Stimulated activated CD4-positive, alpha-beta T cell treated with anti-CD3 and anti-CD28 coated beads, Interleukin-15, amount 100 ng/mL, for 24 hours (primary cell): ENCODE measurements at places on chromosomes 7 and 10.

GRCh38 chr7:41916450-41916927 lies 213.6 kb upstream of the INHBA start:
- no peak for DNase-seq

DNA sequence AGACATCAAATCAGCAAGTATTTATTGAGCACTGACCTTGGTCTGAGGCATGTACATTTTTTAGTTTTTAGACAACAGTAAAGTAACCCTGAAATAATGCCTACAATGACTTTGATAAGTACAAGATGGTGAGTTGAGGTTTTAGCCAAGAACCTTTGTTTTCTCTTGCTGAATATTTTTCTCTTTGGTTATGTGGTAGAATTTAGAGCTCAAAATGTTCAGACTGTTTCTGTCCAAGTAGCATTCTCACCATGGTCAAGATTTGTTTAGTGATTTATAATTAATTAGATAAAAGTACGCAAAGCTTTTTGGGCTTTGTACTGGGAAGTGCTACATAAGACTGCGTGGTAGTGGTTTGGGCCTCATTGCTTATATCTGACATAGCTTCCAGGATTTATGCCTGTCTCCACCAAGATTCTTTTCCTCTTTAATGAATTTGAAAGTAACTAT lies 102.4 kb downstream of the KAT6B start:
- DNase-seq: no peak

DNA sequence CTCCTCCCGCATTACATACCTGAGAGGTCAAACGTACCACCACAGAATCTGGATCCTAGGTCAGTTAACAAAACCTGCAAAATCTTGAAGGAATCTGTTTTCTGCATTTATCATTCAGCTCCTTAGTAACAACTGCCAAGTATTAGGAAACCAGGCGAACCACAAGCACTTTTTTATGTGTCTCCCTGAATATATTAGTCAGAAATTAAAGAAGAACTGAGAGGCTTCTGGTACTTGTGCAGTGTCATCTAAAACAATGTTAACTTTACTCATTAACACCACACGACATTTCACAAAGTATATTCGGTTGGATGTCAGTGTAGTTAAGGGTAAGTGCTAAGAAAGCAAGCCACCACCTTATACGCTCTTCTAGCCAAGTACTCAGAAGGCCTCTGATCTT lies 2.5 kb downstream of the CCDC6 start:
- DNase-seq: no peak

DNA sequence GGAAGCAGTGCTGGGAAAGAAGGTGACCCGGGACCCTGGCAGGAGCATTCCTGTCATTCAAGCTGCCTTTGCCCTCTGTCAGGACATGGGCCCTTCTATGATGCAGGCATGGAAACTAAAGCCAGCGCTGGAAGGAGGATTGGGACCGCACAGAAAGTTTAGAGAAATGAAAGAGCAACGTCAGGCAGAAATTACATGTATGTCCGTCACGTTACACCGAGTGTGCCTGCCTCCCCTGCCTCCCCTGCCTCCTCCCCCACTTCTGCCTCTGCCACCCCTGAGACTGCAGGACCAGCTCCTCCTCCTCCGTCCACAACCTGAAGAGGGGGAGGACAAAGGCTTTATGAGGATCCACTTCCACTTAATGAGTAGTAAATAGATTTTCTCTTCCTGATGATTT lies 13.9 kb upstream of the PWWP2B start:
- no peak for DNase-seq

GRCh38 chr7:91710881-91711280 lies 169.6 kb downstream of the MTERF1 start:
- DNase-seq: no peak

GRCh38 chr10:113621799-113622198 lies 42.0 kb downstream of the NRAP start:
- DNase-seq: no peak

DNA sequence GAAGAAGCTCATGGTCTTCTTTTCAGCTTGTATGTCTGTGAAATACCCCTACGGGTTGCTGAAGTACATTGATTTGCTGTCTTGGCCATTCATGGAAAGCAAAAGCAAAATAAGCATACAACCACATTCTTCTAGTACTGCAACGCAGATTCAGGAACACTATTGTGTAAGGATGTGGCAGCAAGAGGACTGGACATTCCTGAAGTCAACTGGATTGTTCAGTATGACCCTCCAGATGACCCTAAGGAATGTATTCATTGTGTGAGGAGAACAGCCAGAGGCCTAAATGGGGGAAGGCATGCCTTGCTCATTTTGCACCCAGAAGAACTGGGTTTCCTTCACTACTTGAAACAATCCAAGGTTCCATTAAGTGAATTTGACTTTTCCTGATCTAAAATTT lies 133.4 kb upstream of the ANKRD1 start:
- DNase-seq: no peak

GRCh38 chr10:133211141-133211830 lies 18.7 kb upstream of the UTF1 start:
- DNase-seq: no peak

DNA sequence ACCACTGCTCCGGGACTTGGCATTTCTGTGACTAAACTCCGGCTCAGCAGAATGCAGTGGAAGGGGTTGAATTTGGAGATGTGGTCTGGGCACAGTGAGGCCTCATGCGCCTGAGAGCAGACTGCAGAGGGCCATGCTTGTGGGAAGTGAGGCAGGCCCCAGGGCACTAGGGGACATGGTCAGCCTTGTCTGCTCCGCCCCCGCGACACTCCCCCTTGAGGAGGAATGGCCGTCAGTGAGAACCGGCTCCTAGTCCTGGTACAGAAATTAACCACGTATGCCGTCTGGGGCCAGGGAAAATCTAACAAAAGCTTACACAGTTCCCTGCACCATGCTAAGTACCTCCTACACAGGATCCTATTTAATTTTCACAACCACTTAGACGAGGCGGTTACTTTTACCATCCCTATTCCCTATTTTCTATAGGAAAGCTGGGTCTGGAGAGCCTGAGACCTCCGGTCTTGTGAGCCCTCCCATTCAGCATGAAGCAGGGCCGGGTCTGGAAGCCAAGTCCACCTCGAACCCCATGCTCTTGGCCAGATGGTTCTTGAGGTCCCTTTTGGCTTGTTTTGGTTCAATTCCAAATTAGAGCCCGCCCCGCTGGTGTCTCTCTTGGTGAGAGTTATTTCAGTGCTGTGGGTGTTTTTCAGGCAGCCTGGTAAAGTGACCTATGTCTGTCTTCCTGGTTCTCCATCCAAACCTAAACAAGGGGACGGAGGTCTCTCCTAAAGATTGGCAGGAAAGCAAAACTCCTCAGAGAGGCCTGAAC lies 87.7 kb upstream of the PITRM1 start:
- DNase-seq: no peak

- DNase-seq: no peak
Observed at GRCh38 chr10:79405221-79405994, 40.0 kb downstream of the ZCCHC24 start.

GRCh38 chr7:138665669-138666140 lies 35.5 kb downstream of the SVOPL start:
- no peak for DNase-seq

GRCh38 chr10:14371581-14371980 lies 40.9 kb upstream of the FRMD4A start:
- DNase-seq: no peak
